Stomach (tissue), 19 donors: ENCODE measurements at places on chromosomes 12 and 14. TPM values are rescaled to one million over a fixed set of nuclear protein-coding genes. Genes with fewer than 3 reads are reported as not detected.

DNA sequence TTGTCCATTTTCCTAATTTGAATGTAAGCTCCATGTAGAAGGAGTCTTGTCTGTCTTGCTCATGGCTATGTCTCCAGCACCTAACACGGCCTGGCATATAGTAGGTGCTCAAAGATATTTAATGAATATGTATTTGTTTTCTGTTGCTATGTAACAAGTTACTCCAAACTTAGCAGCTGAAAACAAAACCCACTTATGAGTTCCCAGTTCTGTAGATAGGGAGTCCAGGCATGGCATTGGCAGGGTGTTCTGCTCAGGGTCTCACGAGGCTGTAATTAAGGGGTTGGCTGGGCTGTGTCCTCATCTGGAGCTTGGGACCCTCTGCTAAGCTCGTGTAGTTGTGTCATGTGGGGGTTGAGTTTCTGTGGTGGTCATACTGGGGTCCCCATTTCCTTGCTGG lies 106.0 kb downstream of the AACS start:
- no peak for DNase-seq
- H3K4me1 ChIP-seq, result no peaks in the 10 kb centered on the region
- no peaks in the 10 kb centered on the region for H3K36me3 ChIP-seq

- no peaks in the 10 kb centered on the region for H3K4me1 ChIP-seq
- no peaks in the 10 kb centered on the region for H3K27me3 ChIP-seq
- no peak for DNase-seq
- no peaks in the 10 kb centered on the region for H3K36me3 ChIP-seq
- no peak overlapping the region for H3K27ac ChIP-seq
- H3K4me3 ChIP-seq, result no peak overlapping the region
Observed at GRCh38 chr12:60070552-60070951, 474.7 kb downstream of the SLC16A7 start.

- H3K4me1 ChIP-seq, result peaks cover 20% of the 10 kb centered on the region
- DNase-seq, result no peak
- H3K27ac ChIP-seq, result no peak overlapping the region
- H3K4me3 ChIP-seq, result no peak overlapping the region
- no peaks in the 10 kb centered on the region for H3K27me3 ChIP-seq
Observed at GRCh38 chr12:51242120-51242519, 3.5 kb downstream of the DAZAP2 start.

GRCh38 chr12:69704357-69704756 lies 5.3 kb upstream of the BEST3 start:
- H3K27me3 ChIP-seq, result no peaks in the 10 kb centered on the region
- no peak overlapping the region for H3K27ac ChIP-seq
- H3K4me1 ChIP-seq, result no peaks in the 10 kb centered on the region
- no peaks in the 10 kb centered on the region for H3K36me3 ChIP-seq
- no peak overlapping the region for H3K4me3 ChIP-seq
- DNase-seq, result no peak

Gene OTUB2
- total RNA-seq, result 4.1 TPM

Gene DNAJC22
- not detected for total RNA-seq
